ENCODE measurements at places on chromosomes 16 and 17.

DNA sequence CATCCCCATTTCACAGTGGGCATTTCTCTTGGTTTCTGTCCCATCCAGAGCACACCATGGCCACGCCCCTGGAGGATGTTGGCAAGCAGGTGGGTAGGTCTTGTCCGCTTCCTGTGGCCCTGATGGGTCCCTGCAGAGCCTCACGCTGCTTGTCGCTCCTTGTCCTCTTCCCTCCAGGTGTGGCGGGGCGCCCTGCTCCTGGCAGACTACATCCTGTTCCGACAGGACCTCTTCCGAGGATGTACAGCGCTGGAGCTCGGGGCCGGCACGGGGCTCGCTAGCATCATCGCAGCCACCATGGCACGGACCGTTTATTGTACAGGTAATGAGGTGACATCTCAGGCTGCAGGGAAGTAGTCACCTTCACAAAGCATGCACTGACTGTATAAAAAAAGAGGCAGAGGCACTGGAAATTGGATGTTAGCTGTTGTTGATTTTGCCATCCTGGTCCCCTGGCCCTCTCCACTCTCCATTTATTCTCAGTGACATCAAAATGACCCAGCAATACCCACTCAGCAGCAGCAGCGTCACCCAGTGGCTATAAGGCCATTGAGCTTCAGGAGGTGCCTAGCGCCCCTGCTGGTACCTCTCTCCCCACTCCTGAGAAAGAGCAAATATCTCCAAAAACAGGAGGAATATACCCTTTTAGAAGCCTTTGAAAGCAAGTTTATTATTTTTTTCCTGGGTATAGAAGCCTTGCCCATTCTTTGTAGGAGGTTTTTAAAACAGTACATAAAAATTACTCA, 13.7 kb downstream of the METTL22 start:
- no peak for DNase-seq

GRCh38 chr17:57485916-57486881, 229.9 kb downstream of the MSI2 start:
- no peak for DNase-seq

DNA sequence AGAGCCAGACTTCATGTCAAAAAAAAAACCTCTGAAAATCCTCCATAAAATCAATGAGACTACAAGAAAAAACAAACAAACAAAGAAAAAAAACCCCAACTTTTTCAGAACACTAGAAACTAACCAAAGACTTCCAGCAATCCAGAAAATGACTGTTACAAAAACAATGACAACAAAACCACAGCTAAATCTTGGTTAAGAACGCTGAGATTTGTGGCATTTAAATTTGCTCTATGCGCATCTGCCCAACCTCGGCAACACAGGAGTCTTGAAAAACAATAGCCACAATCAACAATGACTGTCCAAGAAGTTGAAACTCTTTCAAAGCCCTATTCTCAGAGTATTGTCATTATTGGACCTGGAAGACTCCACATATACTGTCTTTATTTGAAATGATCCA, 402.4 kb downstream of the ZFHX3 start:
- no peak for DNase-seq

DNA sequence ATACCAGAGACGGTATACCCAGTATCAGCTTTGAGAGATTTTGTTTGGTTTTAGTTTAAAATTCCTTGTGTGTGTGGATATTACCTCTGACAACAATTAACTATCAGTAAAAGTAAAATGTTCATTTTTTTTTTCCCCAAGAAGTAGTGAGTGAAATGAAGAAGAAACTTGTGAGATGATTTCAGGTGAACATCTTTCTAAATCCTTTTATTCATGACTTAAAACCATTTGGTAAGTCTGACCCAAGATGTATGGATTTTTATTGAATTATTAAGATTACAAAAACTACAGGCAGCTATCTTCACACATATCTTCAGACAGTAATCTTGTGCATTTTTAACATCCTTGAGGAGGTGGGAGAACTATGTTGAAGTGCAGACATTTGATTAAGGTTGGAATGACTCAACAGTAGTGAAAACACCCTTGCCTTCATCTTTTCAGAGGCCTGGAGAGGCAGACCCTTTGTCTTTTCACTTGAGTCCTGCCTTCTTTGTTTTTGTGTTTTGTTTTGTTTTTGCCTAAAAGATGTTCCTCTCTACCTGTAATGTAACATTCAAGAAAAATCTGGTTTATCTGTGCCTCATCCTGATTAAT, 240.3 kb upstream of the TBX2 start:
- no peak for DNase-seq

- DNase-seq: no peak
These were observed 62.4 kb upstream of the MARCHF10 start for GRCh38 chr17:62870552-62870971.

- no peak for DNase-seq
These were observed 30.1 kb downstream of the ARHGAP17 start for GRCh38 chr16:24984903-24985675.

Data from SK-N-DZ (cell line).